Fibroblast of skin of scalp (primary cell): ENCODE measurements at places on chromosomes 7 and 10.
A peak's percentile ranks its signal among the peaks of the same experiment; 100 is the strongest.

DNA sequence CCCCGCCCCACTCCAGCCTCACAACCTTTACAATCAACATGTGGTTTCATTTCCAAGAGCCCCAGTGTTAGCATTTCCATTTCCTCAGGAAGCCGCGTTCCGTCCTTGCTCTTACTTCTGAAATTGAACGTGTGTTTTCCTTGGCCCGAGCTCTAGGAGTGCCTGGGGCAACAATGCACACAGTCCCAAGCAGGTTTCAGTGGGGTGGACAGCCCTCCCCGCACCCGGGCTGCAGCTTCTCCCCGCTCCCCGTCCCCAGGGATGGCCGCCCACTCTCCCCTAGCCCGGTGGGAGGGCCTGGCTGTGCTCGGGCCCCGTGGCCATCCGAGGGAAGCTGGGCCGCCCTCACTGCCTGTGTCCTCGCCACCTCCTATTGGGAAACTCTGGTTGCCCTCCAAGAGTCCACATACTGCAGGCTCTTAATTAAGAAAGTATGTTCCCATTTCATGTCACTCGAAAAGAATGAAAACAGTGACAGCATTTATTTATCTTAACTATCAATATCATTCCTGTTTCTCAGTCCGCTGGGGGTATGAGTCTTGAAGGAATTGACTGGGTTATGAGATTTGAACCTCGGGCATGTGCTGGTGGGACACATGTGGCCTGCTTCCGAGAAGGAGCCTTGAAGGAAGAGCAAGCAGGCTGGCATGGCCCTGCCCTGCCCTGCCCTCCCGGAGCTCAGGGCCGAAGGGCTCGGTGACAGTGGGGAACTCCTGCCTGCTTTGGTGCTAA lies 163.8 kb downstream of the GRK5 start:
- peak; percentile 97 for DNase-seq

- peak; percentile 37 for DNase-seq
These were observed 84.6 kb upstream of the LYZL1 start for GRCh38 chr10:29204070-29204800.

GRCh38 chr7:148276314-148277041 lies 314.1 kb upstream of the C7orf33 start:
- DNase-seq: no peak

- no peak for DNase-seq
These were observed 5.3 kb downstream of the CDH23 start for GRCh38 chr10:71402005-71402404.

DNA sequence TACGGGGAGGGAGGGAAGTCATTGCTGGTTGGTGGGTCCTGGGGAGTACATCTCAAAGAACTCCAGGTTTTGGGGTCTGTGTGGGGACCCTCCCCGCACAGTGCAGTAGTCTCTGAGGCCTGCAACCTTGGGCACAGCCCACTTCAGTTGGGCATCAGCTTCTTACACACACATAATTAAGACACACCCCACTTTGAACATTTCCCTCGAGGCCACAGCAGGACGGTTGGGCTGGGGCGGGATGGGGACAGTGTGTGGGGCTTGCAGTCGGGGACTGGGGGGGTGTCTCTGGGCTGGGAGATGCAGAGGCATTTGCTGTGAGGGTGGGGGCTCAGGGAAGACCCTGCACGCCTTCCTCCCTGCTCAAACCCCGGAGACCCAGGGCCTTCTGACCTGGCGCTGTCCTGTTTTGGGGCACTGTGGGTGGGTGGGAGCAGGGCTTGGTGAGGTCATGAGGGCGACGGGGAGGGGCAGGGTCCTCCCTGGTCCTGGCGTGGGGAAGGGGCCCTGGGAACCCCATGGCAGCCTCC lies 1.3 kb downstream of the LFNG start:
- peak; percentile 52 for DNase-seq

- DNase-seq: no peak
These were observed 33.3 kb downstream of the ARHGAP19 start for GRCh38 chr10:97259119-97259518.

- DNase-seq: peak; percentile 58
These were observed 19.5 kb downstream of the TSPAN33 start for GRCh38 chr7:129163875-129164544.

GRCh38 chr10:132422903-132423825 lies 26.2 kb downstream of the PWWP2B start:
- no peak for DNase-seq

DNA sequence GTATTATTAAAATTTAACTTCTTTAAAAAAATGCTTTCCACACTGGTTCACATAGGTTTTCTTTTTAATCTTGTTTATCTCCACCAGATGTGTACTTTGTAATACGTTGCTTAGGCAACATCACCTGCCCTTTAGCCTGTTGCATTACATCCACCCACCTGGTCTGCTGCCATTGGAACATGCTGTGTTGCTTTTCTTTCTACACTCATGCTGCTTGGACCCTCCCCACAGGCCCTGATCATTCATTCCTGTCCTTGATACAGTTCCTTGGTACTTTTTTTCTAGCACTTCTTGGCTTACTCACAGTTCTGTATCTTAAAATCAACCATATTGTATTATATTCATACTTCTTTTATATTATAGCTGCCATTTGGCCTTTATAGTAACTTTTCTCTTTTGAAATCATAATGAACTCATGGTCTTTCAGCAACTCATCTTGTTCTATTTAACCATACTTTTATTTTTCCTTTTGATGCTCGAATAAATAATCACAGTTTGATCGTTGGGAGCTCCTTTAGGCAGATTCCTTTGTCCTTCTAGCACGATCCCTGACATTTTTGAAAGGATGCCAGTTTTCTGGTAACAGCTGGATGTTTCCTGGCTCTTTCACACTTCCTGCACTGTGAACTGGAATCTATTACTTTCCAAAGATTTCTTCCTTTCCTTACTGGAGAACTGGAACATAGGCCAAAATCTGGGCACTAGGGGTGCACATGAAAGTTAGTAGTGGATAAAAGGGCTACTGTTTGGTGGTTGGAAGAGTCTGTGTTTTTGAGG lies 125.1 kb downstream of the CDK14 start:
- peak; percentile 89 for DNase-seq

DNA sequence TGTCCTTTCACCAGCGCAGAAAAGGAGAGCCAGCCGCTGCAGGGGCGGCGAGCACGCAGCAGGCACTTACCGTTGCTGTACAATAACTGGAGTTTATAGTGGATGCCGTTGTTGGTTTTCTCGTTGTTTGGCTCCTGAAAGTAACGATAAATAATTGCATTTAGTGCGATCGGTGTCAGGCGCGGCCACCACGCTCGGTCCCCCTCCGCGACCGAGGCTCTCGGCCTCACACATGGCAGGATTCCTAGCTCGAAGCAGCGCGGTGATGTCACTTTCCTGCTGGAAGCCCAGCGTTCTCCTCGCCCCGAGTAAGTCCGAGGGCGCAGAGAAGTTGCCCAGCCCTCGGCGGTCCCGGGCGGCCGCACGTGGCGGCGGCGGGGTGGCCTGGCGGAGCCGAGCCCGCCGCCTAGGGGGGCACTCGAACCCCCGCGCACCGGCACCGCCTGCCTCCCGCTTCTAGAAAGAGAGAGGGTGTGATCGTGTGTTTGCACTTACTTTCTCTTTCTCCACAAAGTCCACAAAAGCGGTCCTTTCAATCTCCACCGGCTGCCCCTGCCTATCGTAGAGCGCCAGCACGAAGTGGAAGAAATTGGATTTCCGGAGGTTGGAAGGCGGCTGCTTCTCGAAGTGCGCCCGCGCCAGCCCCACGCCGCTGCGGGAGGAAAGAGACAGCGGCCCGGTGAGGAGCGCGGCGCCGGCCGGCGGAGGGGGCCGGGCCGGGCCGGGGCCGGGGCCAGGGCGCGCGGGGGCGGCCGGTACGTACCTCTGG lies 1.0 kb downstream of the EBF3 start:
- peak; percentile 56 for DNase-seq

DNA sequence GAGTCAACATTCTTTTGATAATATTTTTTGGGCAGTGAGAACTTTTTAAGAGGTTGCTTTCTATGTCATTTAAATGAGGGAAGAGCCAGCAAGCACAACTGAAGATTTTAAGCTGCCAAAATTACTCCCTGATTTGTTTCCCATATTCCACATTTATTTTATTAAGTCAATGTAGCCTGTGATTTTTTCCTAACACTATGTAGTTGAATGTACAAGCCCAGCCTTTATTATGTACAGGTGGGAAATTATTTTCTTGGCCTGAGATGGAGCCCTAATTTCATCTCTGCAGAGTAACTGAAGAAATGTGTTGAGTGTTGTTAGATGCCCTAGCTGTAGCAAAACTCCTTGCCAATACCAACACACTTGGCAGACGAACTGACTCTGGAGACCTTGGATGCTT lies 83.1 kb upstream of the MINDY3 start:
- DNase-seq: no peak

DNA sequence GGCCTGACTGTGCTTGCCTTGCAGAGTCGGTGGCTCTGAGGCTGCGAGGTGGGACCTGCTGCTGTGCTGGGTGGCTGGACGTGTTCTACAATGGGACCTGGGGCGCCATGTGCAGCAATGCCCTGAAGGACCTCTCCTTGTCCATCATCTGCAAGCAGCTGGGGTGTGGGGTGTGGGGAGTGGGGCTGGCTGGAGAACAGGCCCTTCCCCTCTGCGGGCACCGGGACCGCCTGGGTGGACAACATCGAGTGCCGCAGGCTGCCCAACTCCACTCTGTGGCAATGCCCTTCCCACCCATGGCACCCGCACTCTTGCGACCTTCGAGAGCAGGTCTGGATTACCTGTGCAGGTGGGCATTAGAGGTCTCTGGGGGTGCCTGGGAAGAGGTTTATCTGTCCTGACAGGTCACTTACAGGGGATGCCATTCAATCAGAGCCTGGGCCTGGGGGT lies 10.9 kb downstream of the SCART1 start:
- DNase-seq: no peak

GRCh38 chr7:131843898-131844331 lies 287.5 kb upstream of the PODXL start:
- peak; percentile 56 for DNase-seq

DNA sequence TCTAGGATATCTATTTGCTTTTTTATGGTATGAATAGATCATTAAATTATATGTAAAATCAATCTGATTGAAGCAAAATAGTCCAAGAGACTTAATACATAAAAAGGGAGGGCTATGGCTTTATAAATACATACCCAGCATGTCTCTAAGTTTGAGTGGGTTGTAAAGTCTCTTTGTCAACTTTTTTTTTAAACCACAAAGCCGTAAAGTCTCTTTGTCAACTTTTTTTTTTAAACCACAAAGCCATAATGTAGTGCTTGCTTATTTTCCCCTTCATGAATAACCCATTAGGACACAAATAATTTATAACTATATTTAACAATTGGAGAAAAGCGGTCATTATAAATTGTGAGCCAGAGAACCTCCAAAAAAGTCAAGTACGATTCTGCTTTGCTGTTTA lies 5.7 kb downstream of the HECTD2 start:
- DNase-seq: peak; percentile 19

DNA sequence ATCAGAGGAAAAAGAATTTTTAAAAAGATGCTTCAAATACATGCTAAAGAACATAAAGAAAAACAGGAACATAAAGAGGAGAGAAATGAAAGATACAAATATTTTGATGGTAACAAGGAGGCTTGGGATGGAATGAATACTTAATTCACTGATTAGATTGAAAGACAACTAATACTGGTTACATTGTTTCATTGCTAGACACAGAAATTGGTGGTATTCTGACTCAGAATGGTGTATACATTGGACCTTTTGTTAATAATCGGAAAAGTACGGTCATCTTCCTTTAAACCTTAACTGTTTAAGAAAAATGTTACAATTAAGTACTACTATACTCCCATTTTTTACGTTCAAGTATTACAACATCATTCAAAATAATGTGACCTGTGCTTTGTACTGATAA lies 567.5 kb downstream of the PARD3 start:
- no peak for DNase-seq

DNA sequence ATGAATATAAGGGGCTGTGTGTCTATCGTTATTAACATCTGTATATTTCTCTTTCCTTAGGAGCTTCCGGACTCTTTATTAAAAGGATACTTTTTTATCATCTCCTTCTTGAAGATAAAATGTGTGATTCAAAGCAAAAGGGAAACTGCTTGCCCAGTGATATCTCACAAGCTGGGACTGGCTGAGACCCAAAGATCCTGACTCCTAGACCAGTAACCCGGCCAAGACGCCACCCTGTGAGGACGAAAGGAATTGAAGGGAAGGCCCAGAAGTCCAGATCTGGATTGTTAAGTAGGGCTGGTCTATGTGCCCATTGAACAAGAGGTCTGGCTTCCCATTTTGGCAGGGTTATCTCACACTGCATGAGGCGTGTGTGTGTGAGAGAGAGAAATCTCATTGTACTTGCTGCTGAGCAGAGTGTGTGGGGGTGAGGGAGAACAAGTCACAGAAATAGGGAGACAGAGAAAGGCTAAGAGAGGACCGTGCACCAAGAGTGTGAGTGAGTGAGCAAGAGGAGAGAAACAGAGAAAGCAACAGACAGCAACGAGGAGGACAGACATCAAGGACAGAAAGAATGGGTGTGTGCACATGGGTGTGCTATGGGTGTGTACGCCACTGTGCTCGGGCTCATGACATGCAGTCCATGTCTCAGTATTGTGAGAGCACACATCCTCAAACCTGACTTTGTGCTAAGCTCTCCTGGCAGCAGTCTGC lies 75.4 kb downstream of the PLXNA4 start:
- DNase-seq: peak; percentile 31
